Pancreas (tissue), 10 donors: ENCODE measurements at places on chromosomes 3 and 15. TPM values are rescaled to one million over a fixed set of nuclear protein-coding genes. Genes with fewer than 3 reads are reported as not detected.

Gene HAPLN3
- total RNA-seq = 1.3 TPM

Gene AMIGO3
- total RNA-seq = not detected

Gene IL5RA
- not detected for total RNA-seq

Gene SEMA6D
- 5.1 TPM for total RNA-seq

Gene SUCNR1
- 0.08 TPM for total RNA-seq

Gene DPPA2
- total RNA-seq = not detected

Gene MESP2
- total RNA-seq = 0.22 TPM

Gene CILP
- 0.28 TPM for total RNA-seq

Gene CMTM8
- 17.5 TPM for total RNA-seq

Gene MAGEL2
- total RNA-seq = 1.4 TPM

Gene COL6A5
- not detected for total RNA-seq

Gene FAM3D
- 0.40 TPM for total RNA-seq

Gene B3GNT5
- 5.0 TPM for total RNA-seq

Gene HRG
- not detected for total RNA-seq

Gene ASB14
- not detected for total RNA-seq

Gene NPAP1
- 0.09 TPM for total RNA-seq

Gene TLR9
- total RNA-seq = 0.03 TPM

Gene FBXL22
- 2.1 TPM for total RNA-seq

Gene BSN
- total RNA-seq = 1.2 TPM

Gene LRRC31
- total RNA-seq = not detected

Gene LRIG1
- 57.8 TPM for total RNA-seq

Gene C3orf52
- total RNA-seq = 51.7 TPM

Gene DAZL
- total RNA-seq = not detected

Gene PRSS50
- total RNA-seq = 0.28 TPM

Gene CDHR4
- total RNA-seq = not detected

Gene TMEM87A
- 19.2 TPM for total RNA-seq

Gene MAGEF1
- 12.0 TPM for total RNA-seq

Gene BOC
- 19.5 TPM for total RNA-seq

Gene ZNF770
- 17.7 TPM for total RNA-seq

Gene HRH1
- 1.3 TPM for total RNA-seq

Gene CFAP92
- total RNA-seq = 0.47 TPM

Gene GASK1A
- total RNA-seq = 1.2 TPM

Gene CHAC1
- 2.2 TPM for total RNA-seq

Gene DNAJB8
- not detected for total RNA-seq

Gene PPM1L
- 7.3 TPM for total RNA-seq

Gene CD200R1
- 0.19 TPM for total RNA-seq

Gene MYLK
- total RNA-seq = 6.2 TPM

Gene TM4SF1
- total RNA-seq = 112 TPM

Gene LSAMP
- 0.87 TPM for total RNA-seq

Gene UBR1
- total RNA-seq = 14.3 TPM

Gene NPTN
- total RNA-seq = 30.9 TPM

Gene GPR176
- total RNA-seq = 6.8 TPM

Gene FBXO40
- total RNA-seq = not detected

Gene FHIT
- total RNA-seq = 6.8 TPM

Gene AZI2
- total RNA-seq = 27.6 TPM

Gene SHC4
- 0.24 TPM for total RNA-seq

Gene TNFAIP8L3
- 0.32 TPM for total RNA-seq

Gene C3orf49
- not detected for total RNA-seq
